ENCODE measurements at places on chromosomes 2 and 18.

DNA sequence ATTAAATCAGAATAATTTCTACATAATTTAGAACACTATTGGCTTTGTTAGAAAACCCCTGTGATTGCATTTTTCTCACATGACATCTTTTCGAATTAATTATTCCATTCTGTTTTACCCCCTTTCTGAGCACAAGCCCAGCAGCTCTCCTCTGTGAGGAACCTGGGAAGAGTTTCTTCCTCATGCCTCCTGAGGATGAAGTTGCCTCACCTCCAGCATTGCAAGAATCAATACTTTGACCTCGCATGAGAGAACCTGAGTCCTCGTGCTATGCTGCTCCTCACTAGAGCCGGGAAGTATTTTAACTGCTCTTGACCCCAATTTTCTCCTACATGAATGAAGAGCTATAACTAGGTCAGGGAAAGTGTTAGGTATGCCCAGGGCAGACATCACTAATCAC is 77.1 kb upstream of the RAPH1 start:
- DNase-seq = no peak

DNA sequence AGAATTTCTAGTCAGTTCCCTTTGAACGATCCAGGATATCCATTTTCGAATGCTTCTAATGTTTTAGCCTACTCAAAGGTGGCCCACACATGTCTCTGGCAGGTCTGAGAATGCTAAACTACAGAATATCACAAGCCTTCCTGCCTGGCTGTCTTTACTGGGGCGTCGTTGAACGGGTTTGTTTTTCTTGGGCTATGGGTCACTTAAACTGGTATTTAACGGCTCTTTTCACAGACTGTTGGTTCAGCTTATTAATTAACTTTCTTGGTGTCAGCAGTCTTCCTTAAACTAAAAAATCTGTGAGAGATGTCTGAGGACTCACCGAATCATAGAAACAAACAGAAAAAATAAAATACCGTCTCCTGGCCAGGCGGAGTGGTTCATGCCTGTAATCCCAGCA is 563.2 kb upstream of the NRP2 start:
- DNase-seq = no peak

- no peak for DNase-seq
Observed at GRCh38 chr2:241458687-241459086, 49.7 kb downstream of the STK25 start.

- no peak for DNase-seq
Observed at GRCh38 chr2:85174943-85175342, 41.8 kb downstream of the TCF7L1 start.

- peak; percentile 16 for DNase-seq
Observed at GRCh38 chr18:2826581-2826980, 20.2 kb upstream of the EMILIN2 start.

DNA sequence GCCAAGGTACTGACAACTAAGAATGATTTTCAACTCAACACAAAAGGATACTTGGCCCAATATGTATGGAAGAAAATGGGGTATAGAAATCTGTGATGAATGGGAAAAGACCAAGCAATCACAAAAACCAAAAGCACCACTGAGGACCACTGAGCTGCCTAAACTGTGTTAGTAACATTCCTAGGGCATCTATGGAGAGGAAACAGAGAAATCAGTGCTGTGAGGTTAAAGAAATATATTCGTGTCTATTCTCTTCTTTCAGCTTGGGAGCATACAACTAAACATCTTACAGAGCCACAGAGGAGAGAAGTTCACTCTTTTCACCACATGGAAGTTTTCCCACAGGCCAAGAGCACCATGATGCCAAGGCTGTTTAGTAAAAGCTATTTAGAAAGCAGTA is 47.3 kb upstream of the CALCRL start:
- DNase-seq = no peak

DNA sequence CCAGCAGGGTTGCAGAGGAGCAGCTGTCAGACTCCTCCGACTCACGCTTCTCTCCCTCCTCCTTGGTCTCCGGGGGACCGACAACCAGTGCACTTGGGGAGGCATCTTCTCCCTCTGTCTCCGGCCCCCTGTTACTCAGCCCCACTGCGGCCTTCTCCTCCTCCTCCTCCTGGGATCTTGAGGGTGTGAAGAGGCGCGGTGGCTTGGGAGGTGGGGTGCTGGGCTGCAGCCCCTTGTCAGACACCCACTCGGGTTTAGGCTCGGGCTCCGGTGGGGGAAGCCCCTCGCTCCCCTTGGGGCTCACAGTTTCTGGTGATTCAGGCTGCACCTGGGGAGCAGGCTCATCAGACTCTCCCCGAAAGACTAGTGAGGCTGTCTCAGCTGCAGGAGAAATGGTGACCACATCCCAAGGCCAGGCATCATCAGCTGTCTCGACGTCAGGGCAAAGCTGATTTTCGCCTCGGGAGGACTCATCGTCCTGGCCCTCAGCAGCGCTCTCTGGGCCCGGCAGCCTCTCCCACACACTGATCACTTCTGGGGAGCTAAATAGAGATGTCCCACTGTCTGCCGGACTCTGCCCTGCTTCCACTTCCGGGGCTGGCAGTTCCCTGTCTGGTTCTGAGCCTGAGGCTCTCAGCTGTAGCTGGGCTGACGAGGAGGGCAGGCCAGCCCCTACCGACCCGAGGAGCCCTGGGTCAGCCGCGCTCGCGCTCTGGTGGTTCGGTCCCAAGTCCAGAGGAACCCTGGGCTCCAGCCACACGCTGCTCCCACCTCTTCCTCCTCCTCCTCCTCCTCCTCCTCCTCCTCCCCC is 9.0 kb upstream of the SFXN5 start:
- no peak for DNase-seq

- DNase-seq = peak; percentile 90
Observed at GRCh38 chr2:11583840-11584524, 50.1 kb downstream of the GREB1 start.

- DNase-seq = no peak
Observed at GRCh38 chr18:6807515-6808257, 78.2 kb downstream of the ARHGAP28 start.

DNA sequence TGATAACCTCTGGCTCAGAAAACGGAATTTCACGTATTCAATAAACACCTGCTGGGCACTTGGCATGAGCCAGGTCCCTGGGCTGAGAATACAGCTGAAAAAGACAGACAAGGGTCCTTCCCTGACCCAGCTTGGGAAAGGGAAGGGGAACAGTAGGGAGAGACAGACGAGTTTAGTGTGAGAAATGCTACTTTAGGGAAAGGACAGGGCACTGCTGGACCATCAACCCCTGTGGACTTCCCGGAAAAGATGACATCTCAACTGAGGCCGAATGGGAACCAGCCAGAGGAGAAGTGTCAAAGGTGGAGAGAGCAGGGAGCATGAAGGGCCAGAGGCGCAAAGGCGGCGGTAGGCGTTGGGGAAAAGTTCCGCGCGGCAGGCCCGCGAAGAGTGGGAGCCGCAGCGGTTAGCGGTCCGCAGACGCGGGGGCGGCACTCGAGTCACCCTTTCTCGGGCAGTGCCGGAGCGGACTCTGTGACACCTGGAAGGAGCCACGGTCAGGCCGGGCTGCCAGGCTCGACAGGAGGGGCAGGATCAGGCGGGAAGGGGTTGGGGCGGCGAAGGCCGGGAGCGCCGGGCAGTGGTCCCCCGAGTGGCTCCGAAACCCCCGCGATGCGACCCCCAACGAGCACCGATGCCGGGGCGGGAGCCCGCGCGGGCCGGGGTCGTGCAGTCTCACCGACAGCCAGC is 519 bp downstream of the TEX261 start:
- no peak for DNase-seq

- DNase-seq = no peak
Observed at GRCh38 chr18:54100920-54101470, 123.5 kb downstream of the MBD2 start.

GRCh38 chr18:28126768-28127167 is 50.2 kb downstream of the CDH2 start:
- no peak for DNase-seq

DNA sequence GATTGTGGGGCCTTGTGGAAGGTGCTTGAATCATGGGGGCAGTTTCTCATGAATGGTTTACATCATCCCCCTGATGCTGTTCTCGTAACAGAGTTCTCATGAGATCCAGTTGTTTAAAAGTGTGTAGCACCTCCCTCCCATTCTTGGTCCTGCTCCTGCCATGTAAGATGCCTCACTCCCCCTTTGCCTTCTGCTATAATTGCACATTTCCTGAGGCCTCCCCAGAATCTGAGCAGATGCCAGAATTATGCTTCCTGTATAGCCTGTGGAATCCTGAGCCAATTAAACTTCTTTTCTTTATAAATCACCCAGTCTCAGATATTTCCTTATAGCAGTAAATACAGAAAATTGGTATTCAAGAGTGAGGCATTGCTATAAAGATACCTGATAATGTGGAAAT is 15.6 kb upstream of the WDR75 start:
- no peak for DNase-seq

DNA sequence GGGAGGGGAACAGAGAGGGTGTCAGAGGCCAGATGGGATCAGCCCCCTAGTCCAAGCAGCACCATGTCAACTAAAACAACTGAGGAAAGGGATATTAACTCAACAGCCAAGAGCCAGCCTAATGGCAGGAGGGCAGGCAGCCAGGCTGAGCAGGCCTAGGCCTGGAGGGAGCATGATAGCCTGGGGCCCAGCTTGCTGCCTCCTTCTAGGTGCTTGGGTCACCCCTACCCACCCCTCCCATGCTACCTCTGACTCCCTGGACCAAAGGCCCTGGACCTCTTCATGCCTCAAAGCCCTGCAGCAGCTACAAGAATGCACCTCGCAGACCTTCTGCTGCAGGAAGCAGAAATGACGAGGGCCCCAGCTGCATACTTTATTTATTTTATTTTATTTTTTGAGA is 22.1 kb upstream of the TNS1 start:
- DNase-seq = no peak

DNA sequence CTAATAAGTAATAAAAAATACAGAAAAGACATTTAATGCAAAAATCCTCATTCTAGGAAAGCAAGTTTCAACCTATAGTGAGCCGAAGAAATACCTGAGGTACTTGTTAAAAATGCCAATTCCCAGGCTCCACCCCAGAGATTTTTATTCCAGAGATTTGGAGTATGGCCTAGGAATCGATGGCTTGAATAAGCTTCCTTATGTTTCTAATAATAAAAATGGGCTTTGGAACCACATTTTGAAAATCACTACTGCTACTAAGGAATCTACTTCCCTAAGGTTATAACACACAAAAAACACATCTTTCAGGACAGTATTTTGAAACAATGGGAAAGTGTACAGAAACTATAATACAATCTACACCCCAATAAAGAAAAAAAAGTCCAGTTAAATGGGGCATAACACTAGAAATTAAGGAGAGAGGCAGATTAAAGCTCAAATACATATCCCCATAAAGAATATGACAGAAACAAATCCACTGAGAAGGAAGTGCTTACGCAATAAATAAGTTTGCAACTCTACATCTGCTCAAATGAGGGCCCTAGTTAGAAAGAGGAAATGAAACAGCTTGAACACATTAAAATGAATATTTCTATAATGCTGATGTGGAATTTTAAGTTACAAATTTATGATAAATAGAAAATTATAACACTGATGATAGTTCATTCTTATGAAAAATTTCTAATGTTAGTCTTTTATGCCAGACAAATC is 103.7 kb downstream of the EPB41L3 start:
- no peak for DNase-seq

DNA sequence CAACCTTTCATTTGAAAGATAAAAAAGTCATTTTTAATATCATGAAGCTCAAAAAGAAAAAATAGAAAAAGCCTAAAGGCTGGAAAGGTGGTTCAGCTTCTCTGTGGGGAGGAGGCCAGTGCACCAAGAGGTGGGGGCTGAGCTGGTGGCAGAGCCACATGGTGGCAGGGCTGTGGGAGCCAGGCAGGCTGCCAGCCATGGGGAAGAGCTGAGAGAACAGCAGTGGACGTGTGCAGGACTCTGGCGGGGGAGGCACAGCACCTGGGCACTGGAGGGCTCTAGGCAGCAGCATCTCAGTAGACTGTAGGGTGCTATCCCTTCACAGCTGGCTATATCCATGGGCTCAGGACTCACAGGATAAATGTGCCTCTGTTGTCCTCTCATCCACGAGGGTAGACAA is 47.8 kb downstream of the STK25 start:
- DNase-seq = no peak

- DNase-seq = no peak
Observed at GRCh38 chr2:174952607-174953006, 52.6 kb downstream of the CHN1 start.
